ENCODE measurements at places on chromosomes 3 and 15.

DNA sequence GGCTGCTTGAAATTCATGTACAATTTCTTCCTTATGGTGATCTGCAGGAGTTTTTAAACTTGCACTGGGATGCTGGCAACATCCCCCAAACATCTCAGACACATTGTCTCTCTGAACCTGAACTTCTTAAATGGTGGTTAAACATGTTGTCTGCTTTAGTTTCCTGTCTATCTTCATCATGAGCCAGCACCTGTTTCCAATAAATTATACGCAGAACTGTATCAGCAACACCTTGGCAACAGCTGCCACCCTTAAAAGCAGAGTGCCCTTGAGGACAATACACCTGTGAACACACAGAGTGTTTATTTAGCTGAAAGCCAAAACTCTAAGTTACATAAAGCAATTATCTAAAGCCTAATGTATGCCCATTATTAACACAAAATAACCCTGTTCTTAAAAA is 242.9 kb downstream of the WNT5A start:
- H3K27ac ChIP-seq = no peak overlapping the region
- H3K36me3 ChIP-seq = no peaks in the 10 kb centered on the region
- no peak overlapping the region for H3K4me3 ChIP-seq
- H3K27me3 ChIP-seq = no peaks in the 10 kb centered on the region

DNA sequence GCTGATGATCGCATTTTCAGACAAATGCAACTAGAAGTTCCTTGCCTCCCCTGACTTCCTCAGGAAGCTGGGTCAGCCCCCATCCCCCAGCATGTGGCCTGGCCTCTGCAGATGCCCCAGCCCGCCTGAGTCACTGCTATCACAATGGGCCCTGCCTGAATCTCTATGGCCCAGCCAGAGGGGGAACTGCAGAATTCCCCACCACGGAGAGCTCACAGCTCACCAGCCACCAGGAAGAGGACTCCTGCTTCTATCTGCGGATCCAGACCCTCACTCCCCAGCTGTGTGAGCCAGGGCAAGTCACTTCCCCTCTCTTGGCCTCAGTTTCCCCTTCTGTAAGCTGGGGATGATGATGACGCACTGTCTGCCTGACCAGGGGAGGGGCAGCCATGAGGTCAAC is 6.9 kb downstream of the PLXND1 start:
- no peaks in the 10 kb centered on the region for H3K27me3 ChIP-seq
- H3K36me3 ChIP-seq = no peaks in the 10 kb centered on the region
- peak overlapping the region; percentile 91 for H3K27ac ChIP-seq
- no peak overlapping the region for H3K4me3 ChIP-seq
- peaks cover 97% of the 10 kb centered on the region for H3K4me1 ChIP-seq

GRCh38 chr15:101338502-101339057 is 43.5 kb upstream of the SNRPA1 start:
- DNase-seq = no peak
- H3K4me1 ChIP-seq = no peaks in the 10 kb centered on the region
- no peak overlapping the region for H3K27ac ChIP-seq
- no peaks in the 10 kb centered on the region for H3K27me3 ChIP-seq
- H3K36me3 ChIP-seq = no peaks in the 10 kb centered on the region

GRCh38 chr15:39465843-39466749 is 114.8 kb upstream of the THBS1 start:
- no peaks in the 10 kb centered on the region for H3K27me3 ChIP-seq
- H3K4me1 ChIP-seq = peaks cover 19% of the 10 kb centered on the region
- peak overlapping the region; percentile 64 for H3K27ac ChIP-seq
- H3K4me3 ChIP-seq = no peak overlapping the region
- H3K36me3 ChIP-seq = no peaks in the 10 kb centered on the region
- DNase-seq = no peak

DNA sequence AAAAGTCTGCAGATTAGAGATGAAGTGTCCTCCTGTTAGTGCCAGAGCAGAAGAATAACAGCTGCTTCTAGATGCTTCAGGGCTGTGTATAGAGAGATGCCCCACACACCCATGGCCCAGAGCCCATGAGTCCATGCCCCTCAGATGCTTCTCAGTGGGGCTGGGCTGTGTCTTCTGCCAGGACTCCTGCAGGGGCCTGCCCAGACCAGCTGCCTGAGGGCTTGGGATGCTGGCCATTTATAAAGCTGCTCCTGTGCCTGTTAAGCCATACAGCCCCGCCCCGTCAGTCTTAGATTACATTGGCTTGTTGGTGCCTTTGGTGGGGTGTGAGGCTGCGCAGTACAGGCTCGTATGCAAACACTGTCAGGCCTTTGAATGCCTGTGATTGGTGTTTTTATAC is 318.0 kb upstream of the CTDSPL start:
- H3K27me3 ChIP-seq = no peaks in the 10 kb centered on the region
- H3K4me1 ChIP-seq = peaks cover 24% of the 10 kb centered on the region
- no peak overlapping the region for H3K4me3 ChIP-seq
- no peak for DNase-seq
- no peaks in the 10 kb centered on the region for H3K36me3 ChIP-seq
- H3K27ac ChIP-seq = no peak overlapping the region

- H3K27ac ChIP-seq = no peak overlapping the region
- no peaks in the 10 kb centered on the region for H3K27me3 ChIP-seq
- H3K4me3 ChIP-seq = no peak overlapping the region
- no peak for DNase-seq
- H3K36me3 ChIP-seq = no peaks in the 10 kb centered on the region
Observed at GRCh38 chr3:165920984-165921383, 83.8 kb upstream of the BCHE start.

DNA sequence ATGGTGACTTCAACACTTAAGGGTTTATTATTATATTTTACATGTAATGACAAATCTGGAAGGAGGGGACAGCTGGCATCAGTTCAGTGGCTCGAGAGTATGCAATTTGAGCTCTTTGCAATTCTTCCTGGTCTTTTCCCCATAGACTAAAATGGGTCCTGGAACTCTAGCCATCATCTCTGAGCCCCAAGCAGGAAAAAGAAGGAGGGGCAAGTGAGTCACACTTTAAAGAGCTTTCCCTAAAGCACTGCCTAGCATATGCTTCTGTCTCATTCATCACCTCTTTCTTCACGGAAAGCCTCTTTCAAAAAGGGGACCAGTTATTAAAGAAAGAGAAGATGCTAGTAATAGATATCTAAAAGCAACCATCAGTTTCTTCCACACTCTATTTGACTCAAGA is 466.3 kb downstream of the ZIC1 start:
- H3K27ac ChIP-seq = no peak overlapping the region
- no peak overlapping the region for H3K4me3 ChIP-seq
- no peaks in the 10 kb centered on the region for H3K27me3 ChIP-seq
- no peaks in the 10 kb centered on the region for H3K36me3 ChIP-seq

DNA sequence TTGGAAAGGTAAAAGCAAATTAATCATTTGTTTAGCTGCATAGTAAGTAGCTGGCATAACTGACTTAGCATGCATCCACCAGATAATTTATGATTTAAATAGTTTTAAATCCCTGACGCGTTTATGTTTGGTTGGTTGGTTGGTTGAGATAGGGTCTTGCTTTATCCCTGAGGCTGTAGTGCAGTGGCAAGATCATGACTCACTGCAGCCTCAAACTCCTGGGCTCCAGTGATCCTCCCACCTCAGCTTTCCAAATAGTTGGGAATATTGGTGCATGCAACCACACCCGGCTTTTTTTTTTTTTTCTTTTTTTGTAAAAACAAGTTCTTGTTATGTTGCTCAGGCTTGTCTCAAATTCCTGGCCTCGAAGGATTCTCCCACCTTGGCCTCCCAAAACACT is 263.4 kb downstream of the MCTP2 start:
- no peak for DNase-seq
- H3K4me3 ChIP-seq = no peak overlapping the region
- H3K4me1 ChIP-seq = no peaks in the 10 kb centered on the region
- H3K27me3 ChIP-seq = no peaks in the 10 kb centered on the region
- H3K27ac ChIP-seq = no peak overlapping the region

GRCh38 chr3:160911411-160911810 is 155.4 kb downstream of the PPM1L start:
- no peak for DNase-seq
- H3K4me1 ChIP-seq = no peaks in the 10 kb centered on the region
- H3K27ac ChIP-seq = no peak overlapping the region
- no peaks in the 10 kb centered on the region for H3K27me3 ChIP-seq
- no peaks in the 10 kb centered on the region for H3K36me3 ChIP-seq
- no peak overlapping the region for H3K4me3 ChIP-seq

DNA sequence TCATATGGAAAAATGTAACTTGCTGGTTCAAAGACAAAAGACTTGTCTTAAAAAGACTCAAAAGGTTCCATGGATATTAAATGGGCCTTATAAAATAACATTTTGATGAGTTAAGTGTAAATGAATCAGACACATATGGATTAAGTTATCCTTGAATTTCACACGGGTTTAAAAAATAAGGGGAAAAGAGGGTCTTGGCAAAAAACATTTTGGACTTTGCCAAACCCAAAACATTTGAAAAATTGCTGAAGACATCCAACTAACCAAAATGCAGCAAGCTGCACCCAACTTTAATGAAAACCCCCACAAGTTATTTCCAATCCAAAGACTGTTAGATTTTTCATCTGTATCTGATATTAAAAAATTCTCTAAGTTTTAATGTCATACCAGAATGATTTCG is 200.7 kb downstream of the MEIS2 start:
- H3K4me1 ChIP-seq = peaks cover 14% of the 10 kb centered on the region
- H3K4me3 ChIP-seq = no peak overlapping the region
- no peak overlapping the region for H3K27ac ChIP-seq

DNA sequence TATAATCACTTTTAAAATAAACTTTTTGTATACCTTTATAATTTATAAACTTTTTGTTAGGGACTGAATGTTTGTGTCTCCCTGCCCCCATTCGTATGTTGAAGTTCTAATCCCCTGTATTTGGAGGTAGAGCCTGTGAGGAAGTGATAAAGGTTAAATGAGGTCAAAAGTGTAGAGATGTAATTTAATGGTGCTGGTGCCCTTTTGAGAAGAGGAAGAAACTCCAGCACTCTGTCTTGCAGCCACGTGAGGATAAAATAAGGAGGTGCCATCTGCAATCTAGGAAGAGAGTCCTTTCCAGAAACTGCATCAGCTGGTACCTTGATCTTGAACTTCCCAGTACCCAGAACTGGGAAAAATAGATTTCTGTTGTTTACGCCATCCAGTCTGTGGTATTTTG is 106.1 kb upstream of the RGMA start:
- no peaks in the 10 kb centered on the region for H3K27me3 ChIP-seq
- H3K4me1 ChIP-seq = no peaks in the 10 kb centered on the region
- no peak overlapping the region for H3K27ac ChIP-seq

GRCh38 chr3:2793987-2794386 is 316.2 kb downstream of the IL5RA start:
- H3K27ac ChIP-seq = no peak overlapping the region
- H3K4me3 ChIP-seq = no peak overlapping the region
- H3K36me3 ChIP-seq = no peaks in the 10 kb centered on the region

DNA sequence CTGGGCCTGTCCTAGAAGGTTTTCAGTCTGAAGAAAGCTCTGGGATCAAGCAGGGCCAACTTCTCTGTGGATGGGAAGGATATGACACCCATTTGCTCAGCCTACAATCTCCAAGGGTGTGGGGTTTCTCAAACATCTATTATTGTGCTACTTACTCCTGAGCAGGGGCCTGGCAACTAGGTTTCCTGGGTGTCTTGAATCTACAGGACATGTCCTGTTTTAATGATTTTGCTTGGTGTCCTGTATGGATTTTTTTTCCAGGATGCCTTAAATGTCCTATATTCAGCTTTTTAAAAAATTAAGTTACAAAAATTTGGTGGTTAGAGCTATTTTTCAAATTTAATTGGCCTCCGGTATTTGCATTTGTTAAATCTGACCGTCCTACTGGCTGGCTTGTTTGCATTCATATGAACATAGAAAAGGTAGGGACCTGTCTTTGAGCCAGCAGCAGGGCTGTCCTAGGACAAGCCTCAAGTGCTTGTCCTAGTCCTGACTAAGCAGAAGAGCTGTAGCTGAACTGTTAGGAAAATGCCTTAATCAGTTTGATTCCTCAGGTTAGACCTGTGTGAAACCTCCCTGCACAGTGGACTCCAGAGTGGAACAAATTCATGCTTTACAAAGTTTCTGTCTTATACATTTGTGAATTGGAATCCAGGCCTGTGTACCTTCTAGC is 40.0 kb upstream of the LMOD3 start:
- no peak overlapping the region for H3K4me3 ChIP-seq
- H3K27ac ChIP-seq = no peak overlapping the region
- H3K4me1 ChIP-seq = no peaks in the 10 kb centered on the region
- H3K36me3 ChIP-seq = no peaks in the 10 kb centered on the region
- H3K27me3 ChIP-seq = no peaks in the 10 kb centered on the region
- no peak for DNase-seq

GRCh38 chr3:162398554-162398953 is 901.9 kb downstream of the OTOL1 start:
- H3K27me3 ChIP-seq = no peaks in the 10 kb centered on the region
- no peak overlapping the region for H3K27ac ChIP-seq
- H3K4me1 ChIP-seq = no peaks in the 10 kb centered on the region
- H3K36me3 ChIP-seq = no peaks in the 10 kb centered on the region
